ENCODE measurements at places on chromosomes 6 and 20.

- no peak for DNase-seq
Observed at GRCh38 chr6:147058786-147059385, 145.3 kb upstream of the STXBP5 start.

- peak; percentile 46 for DNase-seq
Observed at GRCh38 chr6:32194825-32195651, 2.6 kb upstream of the GPSM3 start.

- no peak for DNase-seq
Observed at GRCh38 chr6:89272596-89272995, 42.5 kb downstream of the GABRR2 start.

- DNase-seq, result no peak
Observed at GRCh38 chr6:158627940-158628211, 16.7 kb downstream of the DYNLT1 start.

DNA sequence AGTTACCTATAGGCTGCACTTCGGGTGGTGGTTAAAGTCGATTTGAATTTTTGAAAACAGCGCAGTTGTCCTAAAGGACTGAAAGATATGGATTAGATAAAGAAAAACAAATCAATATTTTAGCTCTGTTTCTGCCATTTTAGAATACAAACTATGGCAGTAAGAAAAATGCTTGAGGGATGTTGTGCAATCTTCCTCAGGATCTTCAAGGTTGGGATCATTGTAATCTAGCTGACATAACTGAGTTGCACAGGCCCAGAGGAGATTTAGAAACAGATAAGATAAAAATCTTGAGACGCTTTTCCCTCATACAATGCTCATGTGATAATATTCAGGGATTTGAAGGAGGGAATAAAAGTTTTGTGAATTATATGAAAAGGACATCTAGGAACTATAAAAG, 926 bp downstream of the PEX3 start:
- no peak for DNase-seq

DNA sequence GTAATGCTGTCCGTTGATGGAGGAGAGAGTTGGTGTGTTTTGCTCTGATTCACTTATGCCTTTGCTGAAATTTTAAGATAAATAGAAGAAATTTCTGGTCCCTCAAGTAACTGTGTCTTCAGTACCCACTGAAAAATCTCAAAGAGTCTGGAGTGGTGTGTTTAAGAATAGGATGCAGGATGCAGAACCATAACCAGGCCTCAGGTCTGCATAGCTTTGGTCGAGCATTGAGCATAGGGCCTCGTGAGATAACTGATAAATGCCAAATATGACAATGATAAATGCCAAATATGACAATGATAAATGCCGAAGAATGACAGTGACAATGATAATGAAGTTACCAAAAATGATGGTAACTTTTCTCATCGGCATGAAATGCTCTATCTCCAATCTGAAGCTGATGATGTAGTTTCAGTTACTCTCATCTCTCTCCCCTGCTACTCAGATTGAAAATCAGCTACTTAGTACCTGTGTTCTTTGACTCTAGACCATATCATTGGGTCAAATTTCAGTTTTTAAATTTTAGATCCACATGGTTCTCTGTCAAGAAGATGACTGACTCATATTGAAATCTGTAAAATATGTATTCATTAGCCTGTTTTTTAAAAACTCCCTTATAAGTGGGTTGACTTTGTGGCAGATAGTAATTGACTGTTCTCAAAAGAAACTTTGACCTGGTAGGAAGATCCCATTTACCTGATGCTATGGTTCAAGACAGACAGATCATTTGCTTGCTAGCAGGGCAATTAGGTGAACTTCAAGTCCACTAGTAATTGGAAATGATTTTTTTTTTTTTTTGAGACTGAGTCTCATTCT, 96.6 kb downstream of the SLC16A10 start:
- DNase-seq, result no peak

GRCh38 chr6:112113431-112113830, 26.0 kb downstream of the FAM229B start:
- no peak for DNase-seq

DNA sequence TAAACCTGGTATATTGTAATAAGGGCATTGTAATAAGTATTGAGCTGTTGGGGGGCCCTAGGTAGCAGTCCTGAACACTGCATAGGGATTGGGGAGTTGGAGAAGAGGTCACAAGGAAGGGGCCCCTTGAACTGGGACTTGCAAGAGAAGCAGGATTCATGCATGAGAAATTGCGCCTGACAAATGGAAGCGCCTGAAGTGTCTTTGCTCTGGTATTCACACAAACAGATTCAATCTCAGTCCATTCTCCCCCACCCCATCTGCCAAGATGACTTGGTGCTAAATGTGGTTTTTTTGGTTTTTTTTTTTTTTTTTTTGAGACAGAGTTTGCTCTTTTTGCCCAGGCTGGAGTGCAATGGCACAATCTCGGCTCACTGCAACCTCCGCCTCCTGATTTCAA, 87.1 kb downstream of the CAP2 start:
- DNase-seq, result no peak

GRCh38 chr20:22243067-22243466, 341.3 kb downstream of the FOXA2 start:
- no peak for DNase-seq

DNA sequence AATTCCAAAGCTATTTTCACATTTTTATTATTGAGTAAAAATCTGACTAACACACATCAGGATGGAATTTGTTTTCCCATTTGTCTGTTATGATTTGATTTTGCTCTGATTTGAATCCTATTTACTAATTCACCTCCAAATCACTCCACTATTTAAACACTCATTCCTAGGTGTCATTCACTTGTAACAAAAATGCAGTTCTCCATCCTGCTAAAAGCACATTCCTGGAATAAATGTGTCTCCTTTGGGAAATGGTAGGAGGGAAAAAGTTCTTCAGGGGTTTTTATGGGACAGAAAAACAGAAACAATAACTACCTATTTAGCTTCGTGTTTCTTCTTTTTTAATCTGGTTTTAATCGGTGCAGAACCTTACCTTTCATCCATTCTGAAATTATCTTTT, 494.1 kb upstream of the CITED2 start:
- no peak for DNase-seq

DNA sequence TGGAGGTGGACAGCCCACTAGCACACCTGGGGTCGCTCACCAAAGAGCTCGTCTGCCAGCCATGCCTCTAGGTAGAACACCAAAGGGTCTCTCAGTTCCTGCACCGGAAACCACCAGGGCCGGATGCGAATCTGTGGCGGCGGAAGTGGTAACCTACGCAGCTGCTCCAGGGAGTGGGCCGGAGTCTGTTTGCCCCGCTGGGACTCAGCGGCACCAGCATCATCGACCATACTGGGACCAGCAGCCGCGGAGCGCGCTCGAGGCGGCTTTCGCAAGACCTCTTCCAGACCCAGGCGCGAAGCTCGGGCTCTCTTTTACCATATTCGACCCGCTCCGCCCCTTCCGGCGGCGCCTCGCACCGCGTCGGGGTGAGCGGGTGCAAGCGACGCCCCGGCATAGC, at the start of gene OOEP:
Gene OOEP, minus strand, starts transcription at position 335 of the 400 bp plus-strand sequence. Its CDS starts 105 bp downstream, at position 230.
- DNase-seq, result no peak

DNA sequence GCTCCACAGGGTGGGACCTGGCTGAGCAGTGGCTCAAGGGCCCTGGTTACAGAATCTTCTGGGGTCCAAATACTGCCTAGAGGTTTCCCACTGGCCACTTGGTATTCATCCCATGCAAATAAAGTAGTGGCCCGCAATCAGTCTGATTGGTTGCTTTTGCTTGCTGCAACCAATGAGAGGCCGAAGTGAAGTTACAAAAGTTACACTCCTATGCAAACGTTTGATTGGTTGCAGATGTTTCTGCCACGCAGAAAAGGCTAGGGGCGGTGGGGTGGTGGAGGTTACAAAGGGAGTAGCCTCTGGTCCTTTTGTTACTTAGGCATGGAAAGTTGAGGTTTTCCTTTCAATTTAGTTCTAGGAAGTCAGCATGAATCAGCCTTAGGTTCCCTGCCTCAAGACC, 3.6 kb upstream of the NHLRC1 start:
- peak; percentile 31 for DNase-seq

- no peak for DNase-seq
Observed at GRCh38 chr6:72733045-72733444, 111.2 kb downstream of the KCNQ5 start.

GRCh38 chr6:30244560-30244959, 31.4 kb upstream of the TRIM26 start:
- no peak for DNase-seq

DNA sequence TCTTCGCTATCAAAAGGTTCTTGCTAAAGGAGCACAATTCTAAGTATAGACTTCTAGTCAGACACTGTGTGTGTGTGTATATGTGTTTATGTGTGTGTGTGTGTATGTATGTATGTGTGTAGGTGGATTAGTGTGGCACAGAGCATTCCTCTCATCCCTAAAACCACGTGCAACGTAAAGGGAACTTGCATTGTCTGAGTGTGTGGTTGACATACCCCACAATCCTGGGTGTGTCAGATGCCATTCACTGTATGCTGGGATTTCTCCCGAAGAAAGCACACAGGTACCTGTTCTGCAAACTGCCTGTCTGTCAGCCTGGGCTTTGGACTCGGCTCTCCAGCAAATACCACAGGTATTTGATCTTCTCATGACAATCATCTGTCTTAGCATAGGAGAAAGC, 42.3 kb upstream of the TBC1D7 start:
- no peak for DNase-seq

GRCh38 chr6:108102965-108103364, 28.4 kb upstream of the OSTM1 start:
- no peak for DNase-seq

DNA sequence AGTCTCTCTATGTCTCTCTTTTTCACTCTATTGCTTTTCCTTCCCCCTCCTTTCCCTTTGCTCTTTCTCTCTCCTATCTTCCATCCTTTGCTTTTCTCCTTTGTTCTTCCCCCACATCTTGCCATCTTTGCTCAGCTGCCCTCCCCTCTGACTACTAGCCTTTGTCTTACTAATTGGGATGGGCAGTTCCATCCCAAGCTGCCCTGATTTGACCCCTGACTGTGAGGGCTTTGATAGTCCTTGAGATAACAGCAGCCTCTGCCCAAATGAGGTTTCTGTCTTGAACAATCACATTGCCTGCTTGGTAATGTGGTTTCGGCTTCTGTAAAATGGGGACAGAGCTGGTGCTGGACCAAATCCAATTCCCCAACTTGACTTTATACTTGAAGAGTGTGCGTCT, 327.7 kb downstream of the DHX35 start:
- no peak for DNase-seq

- DNase-seq, result peak; percentile 39
Observed at GRCh38 chr6:63527658-63528514, 44.4 kb upstream of the LOC128125822 start.

- no peak for DNase-seq
Observed at GRCh38 chr6:34916348-34916967, 27.4 kb downstream of the ANKS1A start.

- no peak for DNase-seq
Observed at GRCh38 chr6:30790724-30791383, 46.5 kb upstream of the IER3 start.

DNA sequence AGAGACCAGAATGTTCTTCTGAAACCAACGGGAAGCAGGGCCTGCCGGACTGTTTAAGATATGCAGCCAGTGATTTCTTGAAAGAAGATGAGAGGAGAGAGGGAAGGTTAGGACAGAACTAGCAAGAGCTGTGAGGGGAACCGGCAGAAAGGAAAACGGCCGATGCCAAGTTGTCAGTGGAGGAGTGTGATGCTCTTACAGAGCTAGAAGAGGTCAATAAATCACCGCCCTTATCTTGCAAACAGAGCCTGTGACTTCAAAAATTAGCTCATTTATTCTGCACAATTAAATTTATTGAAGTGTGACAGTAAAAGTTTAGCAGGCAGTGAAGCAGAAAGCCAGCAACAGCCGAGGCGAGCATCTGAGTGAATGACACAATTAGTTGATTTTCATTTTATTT, 509.5 kb upstream of the ID4 start:
- DNase-seq, result no peak

GRCh38 chr6:148295261-148295887, 47.3 kb upstream of the SASH1 start:
- no peak for DNase-seq

GRCh38 chr6:111239461-111239860, 152.2 kb downstream of the SLC16A10 start:
- no peak for DNase-seq

DNA sequence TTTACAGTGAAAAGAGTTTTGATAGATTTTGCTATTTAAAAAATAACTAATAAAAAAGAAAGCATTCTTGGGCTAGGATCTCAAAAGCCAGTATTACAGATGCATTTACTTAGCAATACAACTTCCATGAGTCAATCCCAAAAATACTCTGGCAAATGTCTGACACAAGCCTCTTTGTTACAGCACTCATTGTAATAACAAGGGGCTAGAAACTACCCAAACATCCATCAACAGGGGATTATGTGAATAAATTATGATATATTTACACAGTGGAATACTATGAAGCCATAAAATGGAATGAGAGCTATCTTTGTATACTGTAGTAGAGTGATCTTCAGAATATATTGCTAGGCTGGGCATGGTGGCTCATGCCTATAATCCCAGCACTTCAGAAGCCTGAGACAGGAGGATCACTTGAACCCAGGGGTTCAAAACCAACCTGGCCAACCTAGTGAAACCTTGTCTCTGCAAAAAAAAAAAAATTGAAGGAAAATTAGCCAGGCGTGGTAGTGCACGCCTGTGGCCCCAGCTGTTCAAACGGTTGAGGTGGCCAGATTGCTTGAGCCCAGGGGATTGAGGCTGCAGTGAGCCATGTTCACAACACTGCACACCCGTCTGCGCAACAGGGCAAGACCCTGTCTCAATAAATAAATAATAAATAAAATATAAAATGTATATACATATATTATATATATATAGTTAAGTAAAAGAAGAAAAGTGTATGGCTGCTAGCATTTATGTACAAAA, 34.7 kb upstream of the TOP1 start:
- DNase-seq, result no peak

GRCh38 chr20:63036291-63036690, 29.5 kb upstream of the BHLHE23 start:
- DNase-seq, result no peak

- DNase-seq, result no peak
Observed at GRCh38 chr6:125200941-125201340, 47.4 kb downstream of the TPD52L1 start.

GRCh38 chr6:163092876-163093275, 321.6 kb upstream of the QKI start:
- no peak for DNase-seq

DNA sequence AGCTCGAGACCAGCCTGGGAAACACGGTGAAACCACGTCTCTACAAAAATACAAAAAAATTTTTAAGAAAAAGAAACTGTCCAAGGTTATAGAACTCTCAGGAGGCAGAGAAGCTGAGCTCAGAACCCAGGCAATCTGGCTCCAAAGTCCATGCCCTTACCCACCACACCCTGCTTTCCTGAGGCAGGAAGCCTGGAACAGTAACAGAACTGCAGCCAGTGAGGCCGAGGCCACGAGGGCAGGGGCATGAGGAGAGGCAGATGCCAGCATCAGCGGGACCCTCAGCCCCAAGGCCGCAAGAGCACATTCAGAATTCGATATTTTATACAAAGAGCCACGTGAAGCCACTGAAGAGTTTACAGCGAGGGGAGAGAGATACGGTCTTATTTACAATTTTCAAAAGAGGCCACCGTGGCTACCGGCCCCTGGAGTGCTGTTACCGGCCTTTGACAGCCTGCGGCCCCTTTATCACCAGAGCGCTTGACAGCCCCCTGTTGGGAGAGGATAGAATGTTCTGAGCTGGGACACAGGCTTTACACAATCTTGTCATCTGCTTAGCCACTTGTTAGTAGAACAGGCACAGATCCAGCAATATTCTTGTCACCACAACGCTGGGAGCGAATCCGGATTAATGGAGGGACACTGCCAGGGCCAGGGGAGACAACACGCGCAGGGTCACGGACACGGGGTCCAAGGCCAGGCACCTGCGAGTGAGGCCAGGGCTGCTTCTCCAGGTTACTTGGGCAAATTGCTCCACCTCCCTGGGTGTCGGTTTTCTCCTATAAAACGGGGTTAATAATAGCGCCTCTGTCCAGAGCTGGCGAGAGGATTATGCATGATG, 5.6 kb downstream of the SPATA2 start:
- DNase-seq, result no peak

Data from SJSA1 (cell line).